ENCODE measurements at places on chromosomes 16 and 17. TPM values are rescaled to one million over a fixed set of nuclear protein-coding genes. Genes with fewer than 3 reads are reported as not detected.

Gene SKA2
- 22.4 TPM for total RNA-seq

Gene ARL5C
- total RNA-seq: not detected

Gene NACA2
- total RNA-seq: not detected

GRCh38 chr16:63497408-63497807 is 1461.2 kb upstream of the CDH8 start:
- no peak for DNase-seq

GRCh38 chr17:28282596-28282995 is 36.4 kb upstream of the TMEM97 start:
- DNase-seq: no peak

- DNase-seq: no peak
These were observed 3.4 kb upstream of the SSTR5 start for GRCh38 chr16:1069154-1069553.

DNA sequence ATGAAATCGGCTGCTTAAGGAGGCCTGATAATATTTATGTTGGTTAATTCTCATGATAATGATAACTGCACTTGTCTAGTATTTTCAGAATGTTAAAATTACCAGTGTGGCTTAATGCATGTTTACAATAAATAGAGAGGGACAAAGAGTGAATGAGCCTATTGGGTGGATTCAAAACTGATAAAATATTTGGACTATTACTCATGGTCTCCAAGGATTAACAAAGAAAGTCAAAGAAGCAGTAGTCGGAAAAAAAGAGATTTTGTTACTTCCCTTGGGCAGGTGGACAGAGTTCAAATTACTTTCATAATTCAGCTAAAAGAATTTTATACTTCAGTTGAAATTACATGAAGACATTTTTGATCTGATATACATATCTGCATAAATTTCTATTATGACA is 258.2 kb upstream of the PMFBP1 start:
- DNase-seq: no peak

- DNase-seq: no peak
These were observed 1.7 kb upstream of the NPIPB7 start for GRCh38 chr16:28473714-28474265.

GRCh38 chr17:3986270-3986938 is 22.2 kb upstream of the ATP2A3 start:
- peak; percentile 81 for DNase-seq

GRCh38 chr17:39603304-39604016 is 4.3 kb downstream of the NEUROD2 start:
- peak; percentile 62 for DNase-seq

All from osteoblast (primary cell).